Activated naive CD4-positive, alpha-beta T cell (primary cell): ENCODE measurements at places on chromosomes 16 and 17.
A peak's percentile ranks its signal among the peaks of the same experiment; 100 is the strongest.

DNA sequence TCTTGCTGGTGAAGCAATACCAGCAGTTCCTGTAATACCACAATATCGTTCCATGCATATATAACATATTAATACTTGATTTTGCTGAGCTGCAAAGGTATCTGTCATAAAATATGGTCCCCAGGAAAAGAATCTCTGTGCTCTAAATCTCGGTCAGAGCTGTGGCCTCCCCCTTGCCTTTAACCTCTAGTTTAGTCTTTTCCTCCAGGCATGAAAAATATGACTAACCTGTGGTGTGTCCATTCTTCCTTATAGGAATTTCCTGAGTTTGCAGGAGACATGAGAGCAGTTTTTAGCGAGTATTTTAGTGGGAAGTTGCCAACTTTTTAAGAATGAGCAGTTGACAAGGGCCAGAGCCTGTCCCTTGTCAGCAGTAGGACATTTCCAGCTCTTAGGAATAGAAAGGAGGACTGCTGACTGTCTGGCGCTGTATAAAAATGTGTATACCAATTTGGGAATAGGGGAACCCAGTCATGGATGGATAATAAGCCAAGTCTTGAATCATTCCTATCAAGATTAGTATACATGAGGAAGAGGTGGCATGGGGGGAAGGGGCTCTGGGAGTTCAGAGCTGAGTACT lies 8.7 kb downstream of the ATXN1L start:
- no peak for DNase-seq

GRCh38 chr17:17834974-17835373 lies 1.8 kb downstream of the SREBF1 start:
- DNase-seq = no peak

- DNase-seq = peak; percentile 42
Measured at GRCh38 chr16:15592324-15592723, 50.6 kb downstream of the MARF1 start.

- DNase-seq = no peak
Measured at GRCh38 chr16:22660441-22661160, 149.9 kb downstream of the NPIPB5 start.

DNA sequence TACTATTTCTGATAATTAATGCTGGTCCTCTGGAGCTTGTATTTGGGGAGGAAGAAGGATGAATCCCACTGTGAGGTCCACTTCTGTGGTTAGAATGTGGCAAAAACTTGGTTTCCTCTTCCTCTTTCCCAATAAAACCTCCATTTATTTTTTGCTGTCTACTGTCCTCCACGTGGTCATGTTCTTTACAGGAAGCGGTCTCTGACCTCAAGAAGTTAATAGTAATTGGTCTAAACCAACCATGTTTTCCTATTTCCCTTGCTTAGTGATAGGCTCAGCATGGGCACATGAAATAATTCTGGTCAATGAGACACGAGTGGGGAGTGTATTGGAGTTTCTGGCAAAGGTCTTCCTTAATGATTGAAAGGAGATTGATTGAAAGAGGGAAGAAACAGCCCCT lies 33.9 kb downstream of the CHP2 start:
- DNase-seq = no peak

DNA sequence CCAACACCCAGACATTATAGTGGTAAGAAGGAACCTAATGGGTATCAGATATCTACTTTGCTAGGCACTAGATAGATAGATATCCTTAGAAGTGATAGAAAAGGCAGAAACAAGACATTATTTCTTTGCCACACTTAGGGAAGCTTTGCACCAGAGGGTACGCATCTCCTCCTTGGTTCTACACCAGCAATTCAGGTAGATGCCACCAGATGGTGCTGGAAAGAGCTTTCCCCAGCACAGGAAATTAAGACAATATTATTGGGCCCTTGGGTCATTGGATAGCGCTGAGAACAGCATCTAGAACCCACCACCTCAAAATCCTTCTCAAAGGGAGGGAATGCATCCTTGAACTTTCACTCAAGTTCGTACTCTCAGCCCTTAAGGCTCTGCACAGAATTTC lies 173.8 kb upstream of the CCL2 start:
- no peak for DNase-seq

DNA sequence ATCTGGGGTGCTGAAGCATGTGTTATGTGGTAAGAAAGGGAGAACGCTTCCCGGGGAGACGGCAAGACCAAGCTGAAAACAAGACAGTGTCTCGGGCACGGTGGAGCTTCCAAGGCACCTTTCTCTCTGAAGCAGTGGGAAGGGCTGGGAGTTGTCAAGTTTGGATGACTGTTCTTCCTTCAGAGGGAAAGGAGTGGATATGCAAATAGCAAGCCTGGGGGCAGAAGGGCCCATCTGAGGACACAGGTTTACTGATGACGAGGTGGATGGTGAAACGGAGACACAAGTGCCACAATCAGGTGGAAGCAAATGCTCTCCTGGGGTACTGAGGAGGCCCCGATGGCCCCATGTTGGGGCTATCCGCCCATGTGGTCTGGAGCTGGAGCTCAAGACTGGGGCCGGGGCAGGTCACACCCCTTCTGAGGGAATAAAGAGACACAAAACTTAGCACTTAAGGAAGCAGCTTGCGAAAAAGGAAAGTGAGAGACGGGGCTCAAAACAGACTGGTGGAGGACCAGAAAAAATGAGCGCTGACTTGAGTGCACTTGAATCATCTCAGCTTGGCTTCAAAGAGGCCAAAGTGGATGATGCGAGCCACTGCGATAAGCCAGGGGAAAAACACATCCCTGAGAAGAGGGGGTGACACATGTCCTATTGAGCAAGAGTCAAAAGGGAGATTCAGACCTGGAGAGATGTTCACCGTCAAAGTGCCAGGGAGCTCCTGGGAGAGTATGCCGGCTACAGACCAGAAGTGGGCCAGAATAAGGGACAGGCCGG lies 34.8 kb upstream of the MTSS2 start:
- DNase-seq = no peak

GRCh38 chr17:68318103-68318991 lies 27.1 kb downstream of the ARSG start:
- DNase-seq = no peak

DNA sequence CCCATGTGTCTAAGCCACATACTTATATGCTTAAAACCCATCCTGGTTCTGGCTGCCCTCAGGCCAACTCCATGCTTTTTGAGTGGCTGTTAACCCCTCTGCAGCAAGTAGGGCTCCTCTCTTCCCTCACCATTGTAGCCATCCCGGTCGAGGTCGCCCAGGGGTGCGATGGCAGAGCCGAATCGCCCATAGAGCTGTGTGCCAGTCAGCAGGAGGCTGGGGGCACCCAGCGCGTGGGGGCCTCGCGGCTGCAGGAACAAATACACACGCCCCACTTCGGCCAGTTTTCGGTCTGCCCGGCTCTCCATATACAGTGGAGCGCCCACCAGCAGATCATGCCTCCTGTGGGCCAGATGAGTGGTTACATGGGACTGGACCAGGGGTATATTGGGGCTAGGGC lies 6.1 kb downstream of the ITGA2B start:
- DNase-seq = no peak

GRCh38 chr17:50344731-50345365 lies 1.1 kb upstream of the XYLT2 start:
- DNase-seq = no peak

DNA sequence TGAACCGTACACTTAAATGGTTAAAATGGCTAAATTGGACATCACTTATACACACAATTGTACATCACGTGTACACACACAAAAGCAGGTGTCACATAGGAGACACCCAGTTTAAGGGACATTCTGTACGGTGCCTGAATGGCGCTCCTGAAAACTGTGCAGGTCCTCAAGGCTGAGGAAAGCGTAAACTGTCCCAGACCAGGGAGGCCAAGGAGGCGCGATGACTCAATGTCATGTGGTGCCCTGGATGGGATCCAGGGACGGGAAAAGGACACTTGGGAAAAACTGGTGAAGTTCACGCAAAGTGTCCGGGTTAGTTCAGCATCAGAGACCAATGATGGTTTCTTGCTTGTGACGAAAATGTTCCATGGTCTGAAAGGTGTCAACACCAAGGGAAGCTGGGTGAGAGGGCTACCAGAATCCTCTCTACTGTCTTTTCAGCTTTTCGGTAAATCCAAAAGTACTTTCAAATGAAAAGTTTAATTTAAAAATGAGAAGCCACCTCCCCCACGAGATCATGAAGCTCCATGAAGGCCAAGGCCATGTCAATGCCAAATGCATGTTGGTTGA lies 112.2 kb downstream of the CMIP start:
- no peak for DNase-seq

GRCh38 chr17:76461765-76462555 lies 5.4 kb upstream of the AANAT start:
- no peak for DNase-seq

DNA sequence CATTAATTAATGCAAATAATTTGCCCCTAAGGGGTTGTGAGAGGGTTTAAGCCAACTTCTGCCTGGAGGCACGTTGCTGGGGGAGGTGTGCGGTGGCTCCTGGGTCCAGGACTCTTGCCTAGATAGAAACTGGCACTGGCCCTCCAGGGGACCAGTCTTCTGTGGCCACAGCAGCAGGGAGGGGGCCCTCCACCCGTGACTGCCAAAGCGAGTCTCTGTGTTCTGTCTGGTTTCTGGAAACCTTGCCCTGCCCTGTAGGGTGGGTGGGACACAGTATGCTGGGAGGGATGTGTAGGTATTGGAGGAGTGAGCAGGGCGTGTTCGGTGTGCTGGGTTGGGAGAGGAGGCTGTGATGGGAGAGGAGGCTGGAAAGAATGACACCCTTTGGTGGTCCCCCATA lies 78.8 kb downstream of the TBC1D16 start:
- DNase-seq = no peak
